Stimulated activated CD4-positive, alpha-beta T cell treated with anti-CD3 and anti-CD28 coated beads, Interleukin-12 subunit alpha, Interleukin-12 subunit beta, amount 100 ng/mL, for 48 hours (primary cell): ENCODE measurements at places on chromosomes 5 and 9.

- DNase-seq = no peak
These were observed 610.0 kb downstream of the TAF11L14 start for GRCh38 chr5:18244309-18244708.

DNA sequence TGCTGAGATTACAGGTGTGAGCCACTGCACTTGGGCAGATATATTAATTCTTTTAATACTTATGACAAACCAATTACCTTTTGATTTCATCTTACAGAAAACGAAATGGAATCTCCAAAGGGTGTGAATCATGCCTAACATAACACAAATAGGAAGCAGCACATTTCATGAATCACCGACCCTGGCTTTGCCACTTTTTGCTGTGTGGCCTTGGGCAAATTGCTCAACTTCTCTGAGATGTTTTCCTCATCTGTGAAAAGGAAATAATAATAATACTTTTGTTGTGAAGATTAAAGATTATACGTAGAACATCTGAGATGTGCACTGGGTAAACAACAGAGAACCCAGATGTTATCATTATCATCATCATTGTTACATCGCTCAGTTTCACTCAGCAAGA is 50.7 kb upstream of the FREM1 start:
- no peak for DNase-seq

GRCh38 chr5:172172912-172173563 is 15.0 kb downstream of the STK10 start:
- DNase-seq = no peak

- DNase-seq = no peak
These were observed 3.6 kb upstream of the CCNJL start for GRCh38 chr5:160315968-160316367.

DNA sequence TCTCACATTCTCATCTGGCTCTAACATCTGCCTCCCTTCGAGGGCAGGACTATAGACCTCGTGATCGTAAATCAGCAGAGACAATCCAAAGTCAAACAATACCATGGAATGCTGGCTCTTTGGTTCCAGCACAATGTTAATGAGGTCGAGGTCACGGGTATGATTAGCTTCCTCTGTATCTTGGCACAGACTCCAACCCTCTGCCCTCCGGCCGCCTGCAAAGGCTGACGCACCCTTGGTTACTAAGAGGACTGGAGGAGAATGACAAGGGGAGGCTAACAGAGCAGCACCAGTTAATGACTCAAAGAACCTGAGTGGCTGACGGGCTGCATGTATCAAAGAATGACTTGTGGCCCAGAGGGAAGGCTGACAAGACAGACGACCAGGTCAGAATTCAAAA is 10.1 kb downstream of the LHFPL2 start:
- DNase-seq = no peak

- peak; percentile 78 for DNase-seq
These were observed at the start of gene OTULIN for GRCh38 chr5:14664270-14665100. TSS of gene OTULIN (plus strand) at chr5:14664718. CDS start at chr5:14664826, 108 bp downstream.

- DNase-seq = no peak
These were observed 42.2 kb downstream of the FAM240B start for GRCh38 chr9:38677660-38678303.

DNA sequence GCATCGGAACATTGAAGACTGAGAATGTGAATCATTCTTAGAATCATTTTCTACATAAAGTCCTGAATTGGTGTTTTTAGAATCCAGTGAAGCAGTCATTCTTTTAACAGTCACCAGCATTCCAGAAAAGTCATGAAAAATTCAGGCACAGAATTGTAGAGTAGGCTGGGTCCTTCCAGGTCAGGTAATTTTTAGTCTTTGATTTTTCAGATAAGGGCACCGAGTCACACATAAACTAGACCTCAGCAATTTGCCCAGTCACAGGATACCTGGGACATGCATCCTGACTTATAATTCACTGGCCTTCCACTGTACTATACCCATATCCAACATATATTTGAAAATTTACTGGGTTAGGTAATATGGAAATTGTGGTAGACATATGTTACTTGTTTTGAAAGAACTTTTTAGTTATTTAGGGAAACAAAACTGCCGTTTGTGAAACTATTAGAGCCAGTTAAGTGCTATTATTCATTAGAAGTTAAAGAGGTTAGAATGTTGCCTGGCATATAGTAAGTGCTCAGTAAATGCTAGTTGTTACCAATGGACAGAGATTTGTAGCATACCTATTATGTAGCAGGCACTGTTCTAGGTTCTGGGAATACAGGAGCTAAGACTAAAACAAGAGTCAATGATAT is 10.9 kb downstream of the MAN2A1 start:
- DNase-seq = no peak

DNA sequence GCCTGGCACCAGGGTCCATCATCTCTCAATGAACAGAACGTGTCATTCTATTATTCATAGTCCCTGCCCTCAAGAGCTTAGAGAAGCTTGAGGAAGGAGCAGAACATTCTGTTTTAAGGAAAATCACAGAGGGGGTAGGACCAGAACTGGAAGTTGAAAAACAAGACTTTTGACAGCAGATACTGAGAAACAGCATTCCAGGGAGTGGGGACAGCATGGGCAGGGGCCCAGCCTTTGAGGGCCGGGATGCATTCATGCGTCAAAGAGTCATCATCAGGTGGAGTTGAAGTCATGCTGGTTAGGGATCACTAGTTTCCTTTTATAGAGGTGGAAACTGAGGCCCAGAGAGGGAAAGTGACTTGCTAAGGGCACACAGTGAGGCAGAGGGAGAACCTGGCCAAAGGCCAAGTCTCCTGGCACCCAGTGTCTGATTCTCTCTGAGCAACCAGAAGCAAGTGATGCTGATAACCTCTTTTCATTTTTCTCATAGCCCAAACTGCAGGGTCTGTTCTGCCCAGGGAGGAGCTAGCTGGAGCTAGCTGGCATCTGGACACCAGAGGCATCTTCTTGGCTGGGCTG is 41.5 kb upstream of the STXBP1 start:
- DNase-seq = no peak

DNA sequence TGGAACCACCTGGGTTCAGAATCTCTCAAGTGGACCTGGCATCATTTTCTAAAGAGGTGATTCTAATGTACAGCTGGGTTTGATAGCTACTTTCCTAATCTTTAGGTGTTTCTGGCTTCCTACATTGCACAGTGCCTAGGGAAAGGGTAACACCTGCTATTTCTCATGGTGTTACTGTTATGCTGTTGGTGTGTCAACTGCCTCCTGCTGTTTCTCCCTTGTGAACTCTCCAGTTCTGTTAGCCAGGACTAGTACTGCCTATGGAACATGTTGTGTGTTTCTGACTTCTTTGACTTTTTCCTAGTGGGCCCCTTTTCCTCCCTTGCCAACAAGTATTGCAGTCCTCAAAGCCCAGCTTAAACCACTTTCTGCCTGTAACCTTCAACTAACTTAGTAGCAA is 5.5 kb downstream of the ARHGEF28 start:
- DNase-seq = no peak

- DNase-seq = no peak
These were observed 852.2 kb downstream of the EFNA5 start for GRCh38 chr5:106818552-106818951.
